ENCODE measurements at places on chromosomes 2 and 18. TPM values are rescaled to one million over a fixed set of nuclear protein-coding genes. Genes with fewer than 3 reads are reported as not detected.

Gene PID1
- not detected for total RNA-seq

Gene SMYD1
- not detected for total RNA-seq

- no peak overlapping the region for H3K27ac ChIP-seq
- peak; percentile 16 for DNase-seq
- peak overlapping the region; percentile 71 for H3K4me3 ChIP-seq
- peaks cover 2% of the 10 kb centered on the region for H3K36me3 ChIP-seq
- peaks cover 79% of the 10 kb centered on the region for H3K27me3 ChIP-seq
- peaks cover 6% of the 10 kb centered on the region for H3K4me1 ChIP-seq
Measured at GRCh38 chr2:231037731-231038482, 584 bp downstream of the C2orf72 start.

GRCh38 chr18:48901145-48902022, 49.4 kb downstream of the SMAD7 start:
- DNase-seq: no peak
- H3K27me3 ChIP-seq: peaks cover 9% of the 10 kb centered on the region
- peaks cover 16% of the 10 kb centered on the region for H3K4me1 ChIP-seq

Gene HOXD1
- total RNA-seq: not detected

Gene RNF152
- total RNA-seq: 0.12 TPM

Gene ZNF532
- 14.5 TPM for total RNA-seq

Gene GAREM1
- total RNA-seq: 0.39 TPM

Gene UGT1A5
- total RNA-seq: not detected

Gene TMEM182
- total RNA-seq: 10.0 TPM

Measured in activated T-cell treated with anti-CD3 and anti-CD28 coated beads, Interleukin-2, amount 50 U/mL, for 72 hours (primary cell).